HTR-8/SVneo (cell line): ENCODE measurements at places on chromosomes 5 and 9.

- DNase-seq: no peak
Measured at GRCh38 chr9:124831642-124832364, 21.5 kb upstream of the WDR38 start.

- DNase-seq: no peak
Measured at GRCh38 chr9:84218322-84218721, 122.2 kb downstream of the SLC28A3 start.

GRCh38 chr5:123369371-123369968 lies 53.7 kb downstream of the CEP120 start:
- DNase-seq: no peak

GRCh38 chr9:97853844-97854695 lies 1.0 kb downstream of the FOXE1 start:
- DNase-seq: no peak

GRCh38 chr9:101711330-101711941 lies 27.0 kb downstream of the GRIN3A start:
- DNase-seq: no peak

DNA sequence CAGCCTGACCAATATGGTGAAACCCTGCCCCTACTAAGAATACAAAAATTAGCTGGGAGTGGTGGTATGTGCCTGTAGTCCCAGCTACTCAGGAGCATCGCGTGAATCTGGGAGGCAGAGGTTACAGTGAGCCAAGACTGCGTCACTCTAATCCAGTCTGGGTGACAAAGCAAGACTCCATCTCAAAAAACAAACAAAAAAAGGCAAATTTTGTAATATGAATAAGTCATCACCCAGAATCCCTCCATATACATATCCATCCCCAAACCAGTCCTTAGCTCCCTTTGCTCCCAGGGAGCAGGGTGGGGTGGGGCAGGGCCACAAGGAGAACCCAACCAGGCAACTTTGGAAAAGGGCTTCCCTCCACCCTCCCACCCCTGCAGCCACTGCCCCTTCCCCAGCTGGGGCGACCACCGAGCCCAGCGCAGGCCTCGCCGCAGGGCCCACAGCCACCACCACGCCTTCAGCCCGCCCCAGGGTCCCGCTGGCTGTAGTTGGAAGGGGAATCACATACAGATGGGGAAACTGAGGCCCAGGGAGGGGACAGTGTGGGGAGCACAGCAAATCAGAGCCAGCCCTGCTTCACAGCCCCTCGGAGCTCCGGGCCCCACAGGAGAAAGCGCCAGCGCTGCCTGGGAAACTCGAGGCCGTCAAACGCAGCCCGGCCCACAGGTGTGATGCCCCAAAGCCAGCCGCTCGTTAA lies 7.8 kb downstream of the NOTCH1 start:
- no peak for DNase-seq

DNA sequence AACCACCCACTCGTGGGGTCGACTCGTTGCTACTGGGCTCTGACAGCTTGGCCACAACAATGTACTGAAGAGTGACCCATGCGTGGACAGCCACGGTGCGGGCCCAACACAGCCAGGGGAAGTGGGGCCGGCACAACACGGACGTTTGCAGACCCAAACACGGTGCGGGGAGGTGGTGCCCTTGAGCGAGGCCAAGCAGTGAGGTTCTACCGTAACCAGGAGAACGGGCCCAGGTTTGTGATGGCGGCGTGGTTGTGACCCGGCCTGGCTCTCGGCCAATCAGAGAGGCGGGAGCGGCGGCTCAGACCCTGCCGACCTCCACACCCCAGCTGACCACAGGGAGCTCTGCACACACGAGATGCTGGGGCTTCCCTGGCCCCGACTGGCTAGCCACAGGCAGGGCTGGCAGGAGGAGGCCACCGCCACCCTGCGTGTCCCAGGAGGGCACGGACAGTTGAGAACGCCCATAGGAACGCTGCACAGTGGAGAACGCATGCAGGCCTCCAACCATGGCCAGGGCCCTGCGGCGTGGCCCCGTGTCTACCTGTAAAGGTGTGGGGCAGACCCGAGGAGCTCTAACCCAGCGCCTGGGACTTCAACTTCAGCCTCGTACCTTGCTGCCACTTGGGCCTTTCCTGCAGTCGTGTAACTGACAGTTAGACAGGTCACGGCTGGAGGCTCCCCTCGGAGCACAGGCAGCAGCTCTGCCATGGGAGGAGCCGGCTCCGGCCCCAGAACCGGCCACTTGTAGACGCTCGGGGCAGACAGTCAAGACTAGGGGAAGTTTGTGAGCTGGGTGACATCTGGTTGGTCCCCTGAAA lies 13.7 kb downstream of the BRD3 start:
- DNase-seq: no peak

DNA sequence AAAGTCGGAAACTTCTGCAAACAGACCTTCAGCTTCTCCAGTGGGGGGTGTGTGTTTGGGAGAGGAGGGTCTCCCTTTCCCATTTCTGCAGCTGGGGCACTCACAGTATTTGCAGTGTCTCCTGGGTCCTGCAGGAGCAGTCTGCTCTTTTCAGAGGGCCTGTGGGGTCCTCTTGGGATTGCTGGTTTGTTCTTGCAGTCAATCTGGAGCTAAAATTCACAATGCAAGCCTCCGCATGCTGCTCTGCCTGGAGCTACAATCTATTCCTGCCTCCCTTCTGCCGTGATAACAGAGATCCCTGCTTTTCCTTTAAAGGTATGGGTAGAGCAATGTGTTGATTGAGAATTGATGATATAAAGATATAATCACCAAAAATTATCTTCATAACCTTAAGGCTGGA lies 43.2 kb downstream of the ZNF462 start:
- DNase-seq: no peak
